ENCODE measurements at places on chromosomes 7 and 10.
A peak's percentile ranks its signal among the peaks of the same experiment; 100 is the strongest.

GRCh38 chr7:24936121-24936824 lies 43.7 kb downstream of the OSBPL3 start:
- peak; percentile 69 for DNase-seq

- DNase-seq, result peak; percentile 85
Observed at GRCh38 chr10:63456437-63457210, 9.2 kb downstream of the JMJD1C start.

DNA sequence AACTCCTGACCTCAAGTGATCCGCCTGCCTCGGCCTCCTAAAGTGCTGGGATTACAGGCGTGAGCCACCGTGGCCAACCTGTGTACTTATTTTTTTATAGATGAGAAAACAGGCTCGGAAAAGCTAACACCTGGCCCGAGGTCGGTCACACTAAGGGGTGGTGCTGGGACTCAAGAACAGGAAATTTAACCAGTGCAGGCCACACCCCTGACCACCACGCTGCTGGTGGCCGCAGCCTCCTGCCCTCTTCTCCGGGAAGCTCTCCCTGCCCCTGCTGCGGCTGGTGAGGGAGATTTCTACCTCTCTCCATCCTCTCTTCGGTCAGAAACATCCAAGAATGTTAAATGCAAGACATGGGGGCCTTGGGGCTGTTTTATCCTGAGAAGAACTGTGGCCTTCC lies 63.2 kb downstream of the TNRC18 start:
- DNase-seq, result no peak

- no peak for DNase-seq
Observed at GRCh38 chr7:155797262-155798250, 14.7 kb downstream of the SHH start.
